ENCODE measurements at places on chromosomes 2 and 18.

DNA sequence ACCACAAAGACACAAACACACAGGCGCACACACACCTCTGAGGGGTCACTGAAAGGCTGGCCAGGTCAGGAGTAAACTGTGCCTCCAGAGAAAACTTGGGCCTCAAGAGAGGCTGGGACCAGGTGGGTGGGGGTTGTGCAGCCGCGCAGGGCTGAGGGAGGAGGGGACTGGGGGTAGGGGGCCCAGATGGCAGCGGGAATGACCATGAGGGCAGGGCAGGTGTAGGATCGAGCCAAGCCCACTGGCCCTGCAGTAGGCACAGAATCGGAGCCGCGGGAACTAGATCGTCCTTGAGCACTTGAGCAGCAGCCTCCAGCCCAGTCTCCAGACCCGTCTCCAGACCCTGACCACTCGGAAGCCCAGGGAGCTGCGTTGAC, 36.8 kb downstream of the ANKMY1 start:
- no peak for DNase-seq

DNA sequence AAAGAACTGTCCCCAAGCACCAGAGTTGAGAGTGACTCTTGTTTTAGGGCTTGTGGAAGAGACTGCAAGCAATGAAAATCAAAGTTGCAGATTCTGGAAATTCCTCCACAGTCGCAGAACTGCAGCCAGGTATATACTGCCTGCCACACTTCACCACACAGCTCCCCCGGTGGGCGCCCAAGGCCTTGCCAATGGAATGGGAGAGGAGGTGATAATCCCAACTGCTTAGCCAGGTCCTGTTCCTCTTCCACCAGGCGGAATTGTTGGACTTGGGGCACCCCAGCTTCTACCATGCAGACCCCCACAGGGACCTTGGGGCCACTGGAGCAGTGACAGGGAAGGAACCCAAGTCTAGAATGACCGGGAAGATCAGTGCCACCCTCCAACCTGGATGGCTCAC, 4.8 kb upstream of the PDIA6 start:
- DNase-seq: no peak

DNA sequence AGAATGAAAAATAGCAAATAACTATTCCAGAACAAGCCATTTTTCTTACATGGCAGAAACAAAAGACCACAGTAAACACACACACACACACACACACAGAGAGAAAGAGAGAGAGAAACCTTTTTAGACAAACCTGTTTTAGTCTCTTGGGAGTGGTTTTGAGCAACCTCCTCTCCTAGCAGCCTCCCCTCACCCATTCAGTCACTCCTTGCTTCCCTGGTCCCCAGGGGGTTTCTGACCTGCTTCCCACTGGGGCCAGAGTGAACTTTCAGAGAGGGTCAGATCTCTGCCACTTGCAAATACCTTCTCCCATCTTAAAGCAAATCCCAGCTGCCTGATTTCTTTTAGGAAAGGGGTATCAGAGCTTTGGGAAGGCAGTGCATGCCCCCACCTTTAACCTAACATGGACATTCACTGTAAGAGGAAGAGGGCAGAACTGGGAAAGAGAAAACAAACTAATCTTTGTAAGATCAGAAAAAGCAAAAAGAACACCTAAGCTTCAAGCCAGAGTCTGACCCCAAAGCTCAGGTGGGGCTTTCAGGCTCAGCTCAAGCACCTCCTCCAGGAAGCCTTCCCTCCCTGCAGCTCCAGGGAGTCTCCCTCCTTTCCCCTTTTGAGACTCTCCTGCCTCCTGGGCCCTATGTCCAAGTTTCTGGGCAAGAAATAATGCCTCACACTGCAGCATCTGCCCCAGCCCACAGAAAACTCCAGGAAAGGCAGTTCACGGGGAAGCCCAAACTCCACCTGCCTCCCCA, 2.7 kb downstream of the SDC1 start:
- no peak for DNase-seq

DNA sequence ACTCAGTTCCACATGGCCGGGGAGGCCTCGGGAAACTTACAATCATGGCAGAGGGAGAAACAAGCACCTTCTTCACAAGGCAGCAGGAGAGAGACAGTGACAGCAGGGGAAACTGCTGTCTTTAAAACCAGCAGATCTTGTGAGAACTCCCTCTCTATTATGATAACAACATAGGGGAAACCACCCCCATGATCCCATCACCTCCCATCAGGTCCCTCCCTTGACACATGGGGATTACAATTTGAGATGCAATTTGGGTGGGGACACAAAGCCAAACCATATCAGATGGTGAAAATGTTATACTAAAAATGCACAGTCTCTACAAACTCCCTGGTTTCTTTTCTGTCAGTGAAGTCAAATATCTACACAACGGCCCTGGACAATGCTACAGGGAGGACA, 9.2 kb downstream of the TMEM18 start:
- no peak for DNase-seq

DNA sequence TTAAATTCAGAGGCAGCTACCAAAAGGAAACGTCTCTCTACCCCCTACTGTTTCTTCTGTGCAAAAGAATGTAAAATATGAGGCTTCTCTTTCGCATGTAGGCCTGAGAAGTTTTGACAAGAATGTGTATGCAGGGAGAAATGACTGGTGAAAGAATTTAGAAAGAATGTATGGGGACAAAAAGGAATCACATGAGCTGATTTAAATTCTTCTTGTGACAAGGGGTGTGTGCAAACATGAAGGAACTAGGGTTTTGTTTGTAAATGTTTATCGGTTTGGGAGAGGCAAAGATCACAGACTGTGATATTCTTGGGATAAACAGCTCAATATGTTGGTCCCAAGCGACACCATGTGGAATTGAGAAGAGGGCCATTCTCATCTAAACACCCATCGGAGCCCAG, 345.2 kb upstream of the VRK2 start:
- DNase-seq: no peak

DNA sequence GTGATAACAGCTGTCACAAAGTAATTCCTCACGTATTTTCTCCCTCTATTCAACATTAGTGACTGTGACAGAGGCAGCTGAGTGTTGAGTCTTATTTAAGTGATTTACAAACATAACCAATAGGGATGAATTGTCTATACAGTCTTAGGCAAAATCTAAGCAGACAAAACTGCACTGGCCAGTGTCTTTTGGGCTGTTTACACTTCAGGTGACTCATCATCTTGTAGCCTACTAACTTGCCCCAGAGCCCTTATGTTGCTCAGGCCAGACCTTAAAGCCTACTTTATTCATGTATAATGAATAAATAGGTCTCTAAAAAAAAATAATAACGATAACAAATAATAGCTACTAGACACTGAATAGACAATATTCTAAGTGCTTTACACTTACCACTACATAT, 17.2 kb downstream of the THOC1 start:
- DNase-seq: no peak

All from NCI-H187 (cell line).